ENCODE measurements at places on chromosomes 1 and 21.

- peak; percentile 74 for DNase-seq
Observed at GRCh38 chr1:160400223-160400645, at the start of gene VANGL2. TSS of gene VANGL2 (plus strand) at chr1:160400564. CDS start at chr1:160415838, 15,274 bp downstream.

- DNase-seq: peak; percentile 87
Observed at GRCh38 chr1:182601416-182601786, 2.8 kb downstream of the RGS16 start.

DNA sequence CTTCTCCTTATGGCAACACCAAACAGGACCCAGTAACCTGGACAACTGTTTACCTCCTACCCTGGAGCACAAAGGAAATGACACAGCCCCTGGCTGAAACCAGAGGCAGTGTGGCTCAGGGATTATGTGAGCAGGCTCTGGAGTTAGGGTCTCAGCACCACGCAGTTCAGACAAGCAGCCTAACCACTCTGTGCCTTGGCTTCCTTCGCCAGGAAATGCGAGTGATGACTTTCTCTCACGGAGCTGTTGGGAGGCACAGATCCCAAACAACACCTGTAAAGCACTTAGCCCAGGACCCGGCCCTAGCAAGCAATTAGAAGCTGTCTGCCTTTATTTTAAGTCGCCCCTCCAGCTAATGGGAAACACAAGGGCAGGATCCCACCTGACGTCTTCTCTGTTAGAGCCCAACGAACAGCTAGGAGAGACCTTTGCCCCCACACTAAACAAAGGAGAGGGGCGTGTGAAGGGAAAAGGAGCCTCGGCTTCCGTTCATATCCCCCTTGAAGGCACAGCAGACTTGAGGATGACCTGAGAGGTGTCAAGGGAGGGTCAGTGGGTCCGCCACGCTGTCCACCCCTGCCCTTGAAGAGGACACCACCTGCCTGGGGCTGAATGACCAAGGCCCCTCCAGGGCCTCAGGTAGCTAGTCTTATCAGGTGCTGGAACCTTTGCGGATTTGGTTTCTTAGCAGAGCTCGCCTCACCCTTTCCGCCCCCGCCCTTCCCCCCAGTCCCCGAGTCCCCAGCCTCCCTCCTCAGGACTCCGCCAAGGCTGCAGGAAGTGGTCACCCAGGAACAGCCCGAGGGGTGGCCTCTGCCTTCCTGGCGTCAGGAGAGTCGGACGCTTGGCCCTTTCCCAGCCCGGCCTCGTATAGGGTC is 860 bp downstream of the TMEM63A start:
- peak; percentile 29 for DNase-seq

- no peak for DNase-seq
Observed at GRCh38 chr21:35328856-35329455, 279.9 kb upstream of the RUNX1 start.

GRCh38 chr1:2604844-2605508 is 18.4 kb downstream of the PRXL2B start:
- no peak for DNase-seq

DNA sequence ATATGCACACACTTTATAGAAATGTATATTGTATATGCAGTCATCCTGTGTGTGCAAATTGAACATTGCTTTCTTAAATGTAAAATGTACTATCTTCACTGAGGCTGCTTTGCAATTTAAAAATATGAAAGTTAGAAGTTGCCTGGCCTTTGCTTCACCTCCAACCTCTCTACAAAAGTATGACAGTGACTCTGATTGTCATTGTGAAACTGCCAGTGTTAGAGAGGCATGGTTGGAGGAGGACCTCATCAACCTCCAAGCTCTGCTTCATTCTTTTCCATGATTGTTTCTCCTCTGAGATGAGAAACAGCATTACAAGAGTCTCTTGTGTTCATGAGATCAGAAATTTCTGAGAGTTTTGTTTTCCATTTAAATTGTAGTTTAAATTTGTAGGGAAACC is 185.5 kb downstream of the ZC3H11B start:
- no peak for DNase-seq

- no peak for DNase-seq
Observed at GRCh38 chr1:165958306-165958705, 130.9 kb downstream of the UCK2 start.
